Epithelial cell of umbilical artery (primary cell): ENCODE measurements at places on chromosomes 12 and 14. TPM values are rescaled to one million over a fixed set of nuclear protein-coding genes. Genes with fewer than 3 reads are reported as not detected.

PTCSC3 gene
- not detected in 2 replicates for total RNA-seq

TMEM179 gene
- total RNA-seq: under 0.01 TPM in 1 of 2 replicates, not detected in the other

RNASE4 gene
- 4.1 and 6.8 TPM in 2 replicates for total RNA-seq

PLA2G1B gene
- not detected in 2 replicates for total RNA-seq

SRGAP1 gene
- 1.3 and 4.0 TPM in 2 replicates for total RNA-seq

GPR137C gene
- 0.65 and 1.4 TPM in 2 replicates for total RNA-seq

MORN3 gene
- total RNA-seq: 0.91 and 0.97 TPM in 2 replicates

PRH2 gene
- total RNA-seq: not detected in 2 replicates

TARBP2 gene
- 53.3 and 57.5 TPM in 2 replicates for total RNA-seq

EIF2S3B gene
- 1.3 and 1.5 TPM in 2 replicates for total RNA-seq

RNASE7 gene
- not detected in 2 replicates for total RNA-seq

CD163 gene
- not detected in 2 replicates for total RNA-seq

OTX2 gene
- total RNA-seq: not detected in 2 replicates

TMEM132C gene
- total RNA-seq: not detected in 2 replicates

FBXO21 gene
- total RNA-seq: 53.5 and 122 TPM in 2 replicates

PRICKLE1 gene
- 3.6 and 6.1 TPM in 2 replicates for total RNA-seq

RECQL gene
- 133 and 165 TPM in 2 replicates for total RNA-seq

TPPP2 gene
- total RNA-seq: not detected in 2 replicates

RILPL2 gene
- 5.8 and 7.1 TPM in 2 replicates for total RNA-seq

MYO1H gene
- total RNA-seq: not detected in 2 replicates

SRRM4 gene
- total RNA-seq: not detected in 2 replicates

FOXM1 gene
- total RNA-seq: 5.2 and 7.9 TPM in 2 replicates

FAM181A gene
- total RNA-seq: not detected in 2 replicates

ADAM21 gene
- total RNA-seq: under 0.01 and 0.30 TPM in 2 replicates

AP4S1 gene
- total RNA-seq: 4.5 and 10.8 TPM in 2 replicates

OR4E2 gene
- total RNA-seq: not detected in 2 replicates

CDH24 gene
- 7.5 and 12.5 TPM in 2 replicates for total RNA-seq

TSPAN19 gene
- total RNA-seq: not detected in 2 replicates

DNAJC22 gene
- total RNA-seq: 0.61 and 1.3 TPM in 2 replicates

NEMP1 gene
- total RNA-seq: 4.2 and 9.7 TPM in 2 replicates

OAS3 gene
- 8.1 and 118 TPM in 2 replicates for total RNA-seq

MYRFL gene
- total RNA-seq: 0.15 TPM in 1 of 2 replicates, not detected in the other

AMN gene
- 0.32 TPM in 1 of 2 replicates, not detected in the other for total RNA-seq

COL2A1 gene
- not detected in 2 replicates for total RNA-seq

ACOT6 gene
- 0.30 TPM in 1 of 2 replicates, not detected in the other for total RNA-seq

STON2 gene
- 0.32 TPM in 1 of 2 replicates, not detected in the other for total RNA-seq

AMHR2 gene
- not detected in 2 replicates for total RNA-seq

OASL gene
- 1.9 and 27.4 TPM in 2 replicates for total RNA-seq

BTBD7 gene
- total RNA-seq: 23.1 and 27.9 TPM in 2 replicates

DPF3 gene
- 2.3 and 3.3 TPM in 2 replicates for total RNA-seq
